Stimulated activated CD4-positive, alpha-beta T cell treated with anti-CD3 and anti-CD28 coated beads, TNF-alpha, amount 100 ng/mL, for 48 hours (primary cell): ENCODE measurements at places on chromosomes 3 and 15.

DNA sequence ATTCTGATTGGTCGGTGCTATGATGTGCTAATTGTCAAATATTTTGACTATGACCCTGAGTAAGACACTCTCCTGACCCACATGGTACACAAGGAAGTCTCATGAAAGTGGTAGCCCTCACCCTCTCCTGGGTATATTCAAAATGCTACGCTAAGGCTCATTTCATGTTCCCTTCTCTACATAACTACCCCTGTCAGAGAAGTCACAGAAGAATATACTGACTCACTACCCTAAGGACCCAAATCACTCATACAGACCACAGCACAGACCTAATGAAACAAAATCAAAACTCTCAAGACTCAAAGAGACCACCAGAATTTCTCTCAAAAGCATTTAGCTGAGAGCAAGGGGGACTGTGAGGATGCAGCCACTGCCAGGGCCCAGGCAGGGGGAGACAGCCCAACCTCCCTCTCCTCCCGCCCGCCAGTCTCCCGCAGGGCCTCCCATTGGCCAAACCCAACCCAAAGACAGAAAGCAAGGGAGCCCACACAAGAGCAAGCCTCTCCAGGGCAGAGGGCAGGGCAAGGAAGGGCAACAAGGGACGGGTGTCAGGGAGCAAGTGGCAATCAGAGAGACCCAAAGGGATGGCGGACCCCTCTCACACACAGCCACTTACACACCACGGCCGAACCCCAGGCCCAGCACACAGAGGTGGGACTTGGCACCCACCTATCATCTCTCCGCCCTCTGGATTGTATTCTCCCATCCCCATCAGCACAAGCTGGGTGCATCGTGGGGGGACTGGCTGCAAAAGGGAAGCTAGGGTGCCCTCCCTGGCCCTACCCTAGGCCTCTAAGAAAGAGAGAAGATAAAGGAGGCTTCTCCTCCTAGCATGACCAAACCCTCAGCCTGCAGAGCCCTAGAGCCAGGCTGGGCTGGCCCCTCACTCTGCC is 41.6 kb downstream of the MEGF11 start:
- DNase-seq = no peak

DNA sequence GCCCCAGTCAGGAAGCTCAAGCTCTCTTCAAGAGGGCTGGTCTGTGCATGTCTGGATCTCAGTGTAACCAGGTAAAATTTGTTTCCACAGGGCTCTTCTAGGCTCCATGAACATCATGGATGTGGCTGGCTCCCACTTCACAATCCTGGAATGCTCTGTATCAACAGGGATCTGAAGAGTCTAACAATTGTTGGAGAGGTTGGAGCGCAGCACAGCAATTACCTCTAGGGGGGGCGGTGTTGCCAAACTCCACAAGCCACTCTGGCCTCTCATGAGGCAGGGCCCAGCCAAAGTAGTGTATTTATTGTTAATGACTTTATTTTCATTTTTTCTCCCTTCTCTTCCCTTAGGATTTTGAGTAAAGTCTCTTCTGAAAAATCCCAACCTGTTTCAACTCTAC is 6.1 kb upstream of the EIF2B5 start:
- no peak for DNase-seq

DNA sequence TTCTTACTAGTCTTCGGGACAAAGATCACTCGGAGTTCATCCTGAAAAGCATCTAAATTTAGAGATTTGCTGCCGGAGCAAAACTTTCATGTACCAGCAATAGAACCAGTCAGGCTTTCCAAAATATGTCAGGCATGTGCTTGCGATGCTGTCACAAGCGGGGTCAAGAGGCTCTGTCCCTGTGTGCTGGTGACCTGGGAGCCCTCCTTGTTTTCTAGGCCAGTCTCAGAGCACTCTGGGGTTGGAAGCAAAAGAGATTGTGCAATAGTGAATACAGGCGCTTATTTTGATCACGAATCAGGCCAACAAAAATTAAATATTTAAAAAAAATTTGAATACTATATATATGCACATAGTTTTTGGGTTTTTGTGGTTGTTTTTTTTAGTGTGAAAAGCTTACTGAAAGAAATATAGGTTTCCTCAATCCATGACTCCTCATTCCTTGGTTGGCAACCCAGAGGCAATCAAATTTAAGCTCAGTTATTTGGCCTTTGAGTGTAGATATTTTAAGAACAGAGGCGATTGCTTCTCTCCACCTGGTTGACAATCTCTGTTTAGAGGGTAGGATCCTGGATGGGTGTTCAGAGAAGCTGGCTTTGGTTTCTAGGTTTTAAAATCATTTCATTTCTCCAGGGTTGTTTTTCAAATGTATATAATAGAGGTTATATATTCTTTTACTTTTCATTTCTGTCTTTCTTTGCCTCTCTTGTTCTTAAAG is 8.4 kb upstream of the KLHL24 start:
- DNase-seq = no peak

DNA sequence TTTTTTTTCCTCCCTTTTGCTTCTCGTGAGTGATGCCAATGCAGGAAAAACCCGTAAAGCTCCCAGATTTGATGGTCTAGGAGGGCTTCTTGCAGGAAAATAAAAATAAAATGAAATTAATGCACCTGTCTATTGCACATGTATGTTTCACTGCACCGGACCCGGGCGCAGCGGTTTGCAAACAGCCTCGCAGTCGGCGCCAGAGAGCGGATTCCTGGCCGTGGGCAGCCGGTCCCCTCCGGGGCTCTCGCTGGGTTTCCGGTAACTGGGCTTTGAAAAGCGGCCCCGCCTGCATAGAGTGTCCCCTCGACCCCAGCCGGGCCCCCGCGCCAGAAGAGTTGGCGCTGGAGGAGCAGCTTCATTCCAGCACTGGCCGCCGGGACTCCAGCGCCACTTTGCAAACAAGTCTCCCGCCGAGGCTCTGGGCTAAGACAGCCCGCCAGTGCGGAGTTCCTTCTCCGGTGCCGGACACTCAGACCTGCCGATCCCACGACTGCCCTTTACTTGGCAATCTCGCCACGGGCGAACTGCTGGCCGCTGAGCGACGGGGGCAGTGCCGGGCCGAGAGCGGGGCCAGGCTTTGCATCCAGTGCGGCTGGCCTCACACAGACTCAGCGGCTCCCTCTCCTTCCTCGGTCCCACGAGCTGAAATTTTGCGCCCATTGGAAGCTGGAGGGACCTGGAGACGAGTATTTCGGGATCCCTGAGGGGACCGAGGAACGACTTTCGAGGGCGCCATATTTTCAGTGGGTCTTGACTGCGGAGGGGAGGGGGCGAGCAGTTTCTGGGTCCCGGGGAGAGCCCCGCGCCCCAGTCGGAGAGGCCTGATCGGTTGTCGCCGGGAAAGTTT is 225.9 kb upstream of the C2CD4B start:
- no peak for DNase-seq

DNA sequence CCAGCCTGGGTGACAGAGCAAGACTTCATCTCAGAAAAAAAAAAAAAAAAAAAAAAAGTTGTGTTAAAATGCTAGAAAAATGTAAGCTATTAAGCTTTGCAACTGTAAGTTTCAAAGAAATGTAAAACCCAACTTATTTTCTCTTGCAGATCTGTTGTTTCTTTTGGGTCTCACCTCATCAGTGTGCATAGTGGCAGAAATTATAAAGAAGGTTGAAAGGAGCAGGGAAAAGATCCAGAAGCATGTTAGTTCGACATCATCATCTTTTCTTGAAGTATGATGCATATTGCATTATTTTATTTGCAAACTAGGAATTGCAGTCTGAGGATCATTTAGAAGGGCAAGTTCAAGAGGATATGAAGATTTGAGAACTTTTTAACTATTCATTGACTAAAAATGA is 25.6 kb downstream of the ASTE1 start:
- no peak for DNase-seq

DNA sequence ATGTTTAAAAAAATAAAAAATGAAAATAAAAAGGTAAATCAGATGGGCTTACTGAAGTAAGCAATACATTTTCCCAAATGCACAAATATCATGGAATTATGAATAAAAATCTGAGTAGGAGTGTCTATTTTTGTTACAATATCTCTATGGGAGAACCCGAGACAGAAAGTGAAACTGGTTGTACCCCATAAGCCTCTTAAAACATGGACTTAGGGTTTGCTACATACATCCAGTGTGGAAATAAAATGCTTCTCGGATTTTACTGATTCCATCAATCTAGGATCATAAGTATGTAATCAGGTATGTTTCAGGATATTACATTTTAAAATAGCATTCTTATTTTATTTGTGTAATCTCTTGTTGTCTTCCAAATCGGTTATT is 177.8 kb upstream of the CDIN1 start:
- no peak for DNase-seq

DNA sequence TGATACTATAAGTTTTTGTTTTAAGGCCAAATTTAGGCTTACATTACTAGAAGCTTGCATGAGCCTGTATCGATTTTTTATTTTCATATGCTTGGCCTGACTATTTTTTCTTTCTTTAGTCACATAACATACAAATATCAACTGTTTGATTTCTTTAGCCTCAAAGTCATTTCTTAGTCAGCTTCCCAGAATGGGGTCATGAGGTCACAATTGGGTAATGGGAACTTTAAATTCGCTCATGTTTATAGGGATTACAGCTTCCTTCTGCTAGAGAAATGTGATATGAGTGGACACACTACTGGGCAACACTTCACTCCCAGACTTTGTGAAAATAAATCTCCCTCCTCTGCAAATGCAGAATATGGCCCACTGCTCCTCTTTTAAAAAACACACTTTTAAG is 9.1 kb upstream of the TIPARP start:
- DNase-seq = no peak

- DNase-seq = no peak
Measured at GRCh38 chr3:155861476-155862183, 7.4 kb upstream of the SLC33A1 start.

- DNase-seq = no peak
Measured at GRCh38 chr3:134823679-134824078, 28.6 kb downstream of the EPHB1 start.
